Spinal cord (tissue), 10 donors: ENCODE measurements at places on chromosomes 16 and 17.

GRCh38 chr17:50672831-50673551, 34.7 kb downstream of the ANKRD40 start:
- no peak for DNase-seq

DNA sequence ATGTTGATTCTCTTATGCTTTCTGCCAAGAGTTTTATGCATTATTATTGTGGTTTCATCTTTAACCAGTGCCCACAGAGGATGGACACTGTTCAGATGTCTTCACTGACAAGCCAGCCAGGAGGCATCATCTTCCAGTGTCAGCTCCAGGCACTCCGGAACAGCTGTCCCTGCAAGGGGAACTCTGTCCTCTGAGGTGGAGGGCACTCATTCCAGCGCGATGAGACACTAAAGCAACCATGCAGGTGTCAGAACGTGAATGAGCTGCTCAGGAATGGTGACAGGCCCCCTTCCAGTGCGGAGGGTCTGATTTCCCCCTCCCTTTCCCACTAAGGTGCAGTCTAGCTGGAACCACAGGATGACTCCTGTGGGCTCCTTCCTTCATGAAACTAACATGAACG, 117.5 kb downstream of the NOG start:
- DNase-seq: no peak

DNA sequence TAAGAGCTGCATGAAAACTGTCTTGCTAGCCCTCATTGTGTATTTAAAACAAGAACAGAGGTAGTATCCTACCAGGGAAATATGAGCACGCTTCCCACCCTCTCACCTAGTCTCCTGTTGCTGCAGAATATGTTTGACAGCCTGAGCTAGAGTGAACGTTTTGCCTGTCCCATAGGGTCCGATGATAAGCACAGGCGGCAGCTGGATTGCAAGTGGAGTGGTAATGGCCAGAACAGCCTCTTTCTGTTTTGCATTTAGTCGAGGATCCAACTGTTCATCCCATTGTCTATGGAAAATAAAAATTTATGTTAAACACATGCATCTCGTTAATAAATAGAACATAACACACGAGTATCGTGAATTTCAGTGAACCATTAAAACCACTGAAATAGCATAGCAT, 84.2 kb downstream of the HELZ start:
- DNase-seq: no peak

DNA sequence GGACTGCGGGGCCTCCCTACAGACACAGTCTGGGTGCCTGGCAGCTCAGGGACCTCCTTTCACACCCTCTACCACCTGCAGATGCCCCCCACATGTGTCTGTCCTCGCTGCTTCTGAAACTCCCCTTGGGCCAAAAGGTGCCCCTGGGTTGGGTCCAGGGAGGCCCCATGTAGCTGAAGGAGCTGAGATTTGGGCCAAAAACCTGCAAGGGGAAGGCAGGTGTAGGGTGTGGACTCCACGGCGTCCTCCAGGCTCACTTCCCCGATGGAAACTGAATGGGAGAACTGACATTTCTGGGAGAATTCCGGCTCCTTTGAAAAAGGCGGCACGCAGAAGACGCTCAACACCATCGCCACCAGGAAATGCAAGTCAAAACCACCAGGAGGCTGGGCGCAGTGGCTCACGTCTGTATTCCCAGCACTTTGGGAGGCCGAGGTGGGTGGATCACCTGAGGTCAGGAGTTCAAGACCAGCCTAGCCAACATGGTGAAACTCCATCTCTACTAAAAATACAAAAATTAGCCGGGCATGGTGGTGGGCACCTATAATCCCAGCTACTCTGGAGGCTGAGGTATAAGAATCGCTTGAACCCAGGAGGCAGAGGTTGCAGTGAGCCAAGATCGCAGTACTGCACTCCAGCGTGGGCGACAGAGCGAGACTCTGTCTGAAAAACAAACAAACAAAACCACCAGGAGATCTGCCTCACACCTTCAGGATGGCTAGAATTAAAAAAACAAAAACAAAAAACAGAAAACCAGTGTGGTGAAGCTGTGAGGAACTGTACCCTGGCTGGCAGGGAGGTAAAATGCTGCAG, 13.2 kb upstream of the BAIAP2 start:
- no peak for DNase-seq

GRCh38 chr16:87169509-87169995, 147.6 kb downstream of the C16orf95 start:
- DNase-seq: no peak

DNA sequence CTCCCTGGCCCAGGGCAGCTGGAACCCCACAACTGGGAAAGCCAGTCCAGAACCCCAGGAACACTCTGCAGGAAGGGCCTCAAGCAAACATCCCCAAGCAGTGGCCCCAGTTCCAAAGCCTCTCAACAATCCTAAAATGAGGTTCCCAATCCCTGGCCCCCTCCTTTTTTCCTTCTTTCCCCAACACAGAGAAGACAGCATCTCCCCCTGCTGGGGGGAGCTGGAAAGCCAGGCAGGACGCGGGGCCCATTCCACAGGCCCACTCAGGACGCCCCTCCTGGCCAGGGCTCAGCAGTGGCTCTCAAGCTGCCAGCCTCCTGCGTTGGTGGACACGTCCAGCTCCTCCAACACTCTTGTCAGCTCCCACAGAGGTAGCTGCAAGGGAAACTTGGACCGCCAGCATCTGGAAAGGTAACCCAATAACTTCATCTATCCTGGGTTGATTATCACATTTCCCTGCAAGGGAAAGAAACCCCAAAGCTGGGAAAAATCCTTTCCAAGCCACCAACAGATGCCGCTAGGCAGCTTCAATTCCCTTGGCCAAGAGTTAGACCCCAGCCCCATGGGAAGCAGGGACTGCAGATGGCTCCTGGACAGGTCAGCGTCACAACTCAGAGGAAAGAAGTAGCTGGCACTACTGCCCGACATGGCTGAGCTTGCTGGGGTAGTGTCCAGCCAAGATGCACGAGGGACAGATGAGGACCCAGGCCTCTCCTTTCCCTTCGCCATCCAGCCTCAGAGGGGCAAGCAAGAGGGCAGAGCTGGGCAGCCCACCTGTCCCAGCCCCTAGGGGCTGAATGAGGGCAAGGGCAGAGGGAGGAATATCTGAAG, 7.6 kb downstream of the HDAC5 start:
- DNase-seq: no peak

- no peak for DNase-seq
Observed at GRCh38 chr17:8413328-8413727, 15.7 kb upstream of the RNF222 start.

- no peak for DNase-seq
Observed at GRCh38 chr17:58268326-58268725, 12.4 kb downstream of the MPO start.

GRCh38 chr17:72764632-72765041, 327.9 kb downstream of the SLC39A11 start:
- no peak for DNase-seq

DNA sequence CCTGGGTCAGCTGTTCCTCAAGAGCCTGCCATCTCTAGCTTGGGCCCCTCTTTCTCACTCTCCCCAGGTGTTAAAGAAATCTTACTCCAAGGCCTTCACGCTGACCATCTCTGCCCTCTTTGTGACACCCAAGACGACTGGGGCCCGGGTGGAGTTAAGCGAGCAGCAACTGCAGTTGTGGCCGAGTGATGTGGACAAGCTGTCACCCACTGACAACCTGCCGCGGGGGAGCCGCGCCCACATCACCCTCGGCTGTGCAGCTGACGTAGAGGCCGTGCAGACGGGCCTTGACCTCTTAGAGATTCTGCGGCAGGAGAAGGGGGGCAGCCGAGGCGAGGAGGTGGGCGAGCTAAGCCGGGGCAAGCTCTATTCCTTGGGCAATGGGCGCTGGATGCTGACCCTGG, 6.8 kb downstream of the CNP start:
- no peak for DNase-seq

DNA sequence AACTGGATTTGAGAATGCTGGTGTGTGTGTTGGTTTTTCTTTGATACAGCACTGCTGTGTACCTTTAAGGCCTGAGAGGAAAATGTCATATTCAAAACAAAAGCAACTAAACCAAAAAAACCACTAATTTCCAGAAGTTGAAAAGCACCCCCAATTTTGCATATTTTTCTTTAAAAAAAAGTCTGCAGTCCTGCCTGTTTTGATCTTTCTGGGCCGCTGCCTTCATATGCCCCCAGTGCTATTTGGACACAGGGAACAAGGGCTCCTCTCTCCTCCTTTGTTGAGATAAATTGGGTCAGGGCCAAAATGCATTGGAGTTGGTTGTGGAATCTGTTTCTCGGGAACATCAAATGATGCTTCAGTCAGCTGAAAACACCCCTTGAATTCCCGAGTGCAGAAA, 26.9 kb downstream of the GPT2 start:
- peak; percentile 71 for DNase-seq

- DNase-seq: no peak
Observed at GRCh38 chr16:69936751-69937211, 14.4 kb upstream of the CLEC18A start.

GRCh38 chr16:56625943-56626654, 518 bp downstream of the MT1E start:
- DNase-seq: no peak

- DNase-seq: no peak
Observed at GRCh38 chr17:30832438-30833124, 815 bp downstream of the ATAD5 start.

GRCh38 chr17:43854498-43854897, 7.5 kb downstream of the CD300LG start:
- no peak for DNase-seq

DNA sequence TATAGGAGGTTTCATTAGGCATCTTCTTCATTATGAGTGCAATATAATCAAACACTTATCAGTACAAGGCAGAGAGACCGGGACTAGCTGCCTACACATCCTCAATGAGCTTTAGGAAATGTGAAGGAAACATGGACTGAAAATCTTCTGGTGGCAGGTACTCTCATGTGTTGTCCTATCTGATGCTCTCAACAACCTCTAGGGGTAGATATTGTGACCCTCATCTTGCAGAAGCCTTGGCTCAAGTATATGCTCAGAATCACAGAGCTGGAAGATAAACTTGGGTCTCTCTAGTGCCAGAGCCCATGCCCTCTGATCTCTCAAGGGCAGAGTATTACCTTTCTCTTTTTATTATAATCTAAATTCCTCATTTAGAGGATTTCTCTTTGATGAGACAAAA, 181.6 kb upstream of the C17orf78 start:
- no peak for DNase-seq

DNA sequence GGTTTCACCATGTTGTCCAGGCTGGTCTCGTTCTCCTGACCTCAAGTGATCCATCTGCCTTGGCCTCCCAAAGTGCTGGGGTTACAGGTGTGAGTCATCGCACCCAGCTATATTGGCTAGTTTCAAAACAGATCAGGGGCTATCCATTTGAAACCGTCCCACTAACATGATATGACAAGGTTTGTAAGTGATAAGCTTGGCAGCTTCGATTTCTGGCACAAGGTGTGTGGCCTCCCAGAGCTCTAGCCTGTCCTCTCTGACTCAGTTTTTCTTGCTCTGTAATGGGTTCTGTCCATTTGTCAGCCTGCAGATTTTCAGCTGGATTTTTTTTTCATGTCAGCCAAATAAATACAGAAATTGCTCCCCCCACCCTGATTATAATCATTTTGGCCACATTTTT, 31.8 kb upstream of the TENT4B start:
- no peak for DNase-seq

DNA sequence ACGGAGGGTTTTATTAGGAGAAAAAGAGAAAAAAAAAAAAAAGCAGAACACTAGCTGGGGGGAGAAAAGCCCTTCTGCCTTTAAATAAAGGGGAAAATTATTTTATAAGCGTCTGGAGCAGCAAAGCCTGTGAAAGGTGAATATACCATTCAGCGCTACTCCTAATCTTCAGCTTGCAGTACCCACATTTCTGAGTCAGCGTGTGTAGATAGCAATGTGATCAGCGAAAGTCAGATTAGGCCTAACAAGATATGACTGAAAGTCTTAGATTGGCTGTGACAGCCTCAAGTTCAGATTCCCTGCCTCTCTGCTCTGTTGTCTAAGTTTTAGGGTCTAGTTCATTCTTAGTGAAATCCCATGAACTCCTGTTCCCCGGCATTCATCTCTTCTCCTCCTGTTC, 279.5 kb downstream of the TMEM114 start:
- no peak for DNase-seq

DNA sequence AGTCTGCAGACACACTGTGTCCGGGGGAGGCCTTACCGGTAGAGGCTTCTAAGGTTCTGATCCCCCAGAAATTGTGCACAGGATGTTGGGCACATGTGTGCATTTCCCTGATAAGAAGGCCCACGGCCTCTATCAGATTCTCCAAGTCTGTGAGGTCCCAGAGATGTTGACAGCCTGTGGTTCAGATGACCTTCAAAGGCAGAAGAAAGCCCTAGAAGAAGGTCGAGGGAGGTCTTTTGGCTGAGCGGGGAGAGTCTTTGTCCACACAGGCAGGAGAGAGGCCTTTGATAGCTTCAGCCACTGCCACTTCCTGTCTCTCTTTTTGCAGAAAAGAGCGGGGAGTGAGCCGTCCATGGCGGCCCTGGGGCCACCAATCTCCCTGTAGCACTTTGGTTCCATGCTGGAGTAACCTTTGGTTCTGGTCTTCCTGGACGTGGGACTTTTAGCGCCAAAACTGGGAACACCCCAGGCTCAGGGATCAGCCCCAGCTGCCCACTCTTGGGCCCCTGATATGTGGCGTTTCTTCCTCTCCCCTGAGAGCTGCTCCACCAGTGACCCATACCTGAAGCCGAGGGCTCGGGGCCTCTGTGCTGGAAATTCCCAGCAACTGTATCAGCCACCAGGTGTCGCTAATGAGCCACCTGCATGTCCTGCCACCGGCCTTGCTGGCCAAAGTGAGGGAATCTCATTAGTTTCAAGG, 28.1 kb upstream of the LGALS9 start:
- no peak for DNase-seq

DNA sequence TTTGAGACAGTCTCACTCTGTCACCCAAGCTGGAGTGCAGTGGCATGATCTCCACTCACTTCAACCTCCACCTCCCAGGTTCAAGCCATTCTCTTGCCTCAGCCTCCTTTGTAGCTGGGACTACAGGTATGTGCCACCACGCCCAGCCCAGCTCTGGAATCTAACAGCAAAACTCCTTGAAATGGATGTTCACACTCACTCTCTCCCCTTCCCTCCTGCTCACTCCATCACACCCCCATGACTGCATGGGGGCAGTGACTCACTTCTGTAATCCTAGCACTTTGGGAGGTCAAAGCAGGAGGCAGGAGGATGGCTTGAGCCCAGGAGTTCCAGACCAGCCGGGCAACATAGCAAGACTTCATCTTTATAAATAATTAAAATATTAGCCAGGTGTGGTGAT, 11.1 kb upstream of the TFAP4 start:
- DNase-seq: no peak

GRCh38 chr16:66058172-66058691, 308.3 kb upstream of the CDH5 start:
- peak; percentile 71 for DNase-seq

- DNase-seq: no peak
Observed at GRCh38 chr16:73096510-73096909, 48.6 kb upstream of the ZFHX3 start.

- DNase-seq: no peak
Observed at GRCh38 chr16:21336231-21336630, 58.1 kb upstream of the CRYM start.
